ENCODE measurements at places on chromosomes 12 and 14. TPM values are rescaled to one million over a fixed set of nuclear protein-coding genes. Genes with fewer than 3 reads are reported as not detected.

- DNase-seq: no peak
Measured at GRCh38 chr12:6031001-6031400, 85.9 kb upstream of the ANO2 start.

DNA sequence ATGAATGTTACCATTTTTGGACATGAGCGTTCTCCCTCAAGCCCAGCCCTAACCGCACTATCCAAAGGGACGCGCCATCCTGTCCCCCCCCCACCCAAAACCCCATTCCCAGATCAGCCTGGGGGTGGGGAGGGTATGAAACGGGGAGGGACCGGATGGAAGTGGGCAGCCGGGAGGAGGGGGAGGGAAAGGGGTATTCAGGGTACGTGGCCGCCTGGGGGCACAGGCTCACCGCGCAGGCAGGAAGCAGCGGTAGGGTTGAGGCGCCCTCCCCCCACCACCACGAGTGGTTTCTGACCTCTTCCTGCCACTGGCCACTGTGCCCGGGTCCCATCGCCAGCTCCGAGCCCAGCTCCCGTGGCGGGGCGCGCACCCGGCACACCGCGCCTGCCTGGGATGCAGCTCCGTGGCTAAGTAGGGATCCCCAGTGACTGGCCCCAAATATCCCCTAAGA, 1.4 kb downstream of the ACTN1 start:
- DNase-seq: peak; percentile 68

MGST1 gene
- total RNA-seq: 55.9 TPM

- peak; percentile 41 for DNase-seq
Measured at GRCh38 chr12:107225635-107226034, 132.3 kb upstream of the CRY1 start.

ENDOU gene
- total RNA-seq: 1.6 TPM

DNA sequence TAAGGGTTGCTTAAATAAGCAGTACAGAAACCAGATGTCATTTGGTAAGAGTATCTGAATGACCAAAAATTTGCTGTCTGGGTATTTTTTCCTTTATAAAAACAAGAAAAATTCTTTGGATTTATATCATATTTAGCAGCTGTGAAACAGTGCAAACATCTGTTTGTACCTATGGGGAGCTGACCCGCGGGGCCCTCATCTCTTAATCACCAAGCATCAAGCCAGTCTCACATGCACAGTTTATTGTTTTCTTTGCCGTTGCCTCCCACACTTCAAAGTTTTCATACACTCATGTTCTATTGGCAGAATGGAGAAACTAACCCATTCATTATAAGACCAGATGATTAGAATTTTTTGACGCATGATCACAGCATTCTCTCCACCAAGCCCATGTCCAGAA, 142.2 kb downstream of the BMP4 start:
- DNase-seq: no peak

GZMB gene
- total RNA-seq: not detected

DNA sequence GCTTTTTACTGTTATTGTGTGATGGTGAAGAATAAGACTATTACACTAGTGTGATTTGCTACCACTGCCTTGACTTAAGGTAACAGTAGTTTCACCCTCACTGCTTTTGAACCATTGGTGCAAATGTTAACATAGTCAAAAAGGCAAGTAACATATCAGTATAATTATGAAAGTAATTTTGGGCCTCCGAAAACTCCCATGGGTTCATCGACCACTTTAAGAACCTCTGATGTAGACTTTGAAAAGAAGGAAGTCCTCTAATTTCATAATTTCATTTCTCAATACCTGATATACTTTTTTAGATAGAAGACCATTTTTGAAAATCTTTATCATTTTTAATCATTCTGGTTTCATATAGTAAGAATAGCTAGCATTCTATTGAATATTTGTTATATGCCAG, 57.7 kb downstream of the ETNK1 start:
- no peak for DNase-seq

ANKRD33 gene
- 0.31 TPM for total RNA-seq

All from endothelial cell (in vitro differentiated cells).